ENCODE measurements at places on chromosomes 1 and 21. TPM values are rescaled to one million over a fixed set of nuclear protein-coding genes. Genes with fewer than 3 reads are reported as not detected.
A peak's percentile ranks its signal among the peaks of the same experiment; 100 is the strongest.

SPRR4 gene
- total RNA-seq: not detected

REG4 gene
- total RNA-seq: not detected

LCE2B gene
- total RNA-seq: not detected

SPATA46 gene
- not detected for total RNA-seq

ASPM gene
- 38.6 TPM for total RNA-seq

SMCP gene
- total RNA-seq: not detected

LDLRAD1 gene
- 1.6 TPM for total RNA-seq

TDRD5 gene
- not detected for total RNA-seq

SERINC2 gene
- total RNA-seq: 36.0 TPM

DNA sequence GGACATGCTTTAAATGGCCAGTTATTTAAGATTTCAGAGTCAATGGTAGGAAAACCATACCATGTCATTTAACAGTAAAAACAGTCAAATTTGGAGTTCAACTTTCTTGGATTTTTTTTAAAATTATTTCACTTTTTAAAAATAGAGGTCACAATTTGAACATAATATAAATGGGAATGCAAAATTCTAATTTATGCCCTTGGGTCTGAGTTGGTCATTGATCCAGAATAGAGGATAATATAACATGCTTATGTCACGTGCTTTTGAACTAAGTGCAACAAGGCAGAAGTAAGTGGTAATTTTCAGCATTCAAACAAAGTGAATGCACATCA, 113.1 kb upstream of the SLC35F3 start:
- no peak for DNase-seq

- no peak for DNase-seq
These were observed 57.9 kb downstream of the LACTBL1 start for GRCh38 chr1:22914633-22915217.

DNA sequence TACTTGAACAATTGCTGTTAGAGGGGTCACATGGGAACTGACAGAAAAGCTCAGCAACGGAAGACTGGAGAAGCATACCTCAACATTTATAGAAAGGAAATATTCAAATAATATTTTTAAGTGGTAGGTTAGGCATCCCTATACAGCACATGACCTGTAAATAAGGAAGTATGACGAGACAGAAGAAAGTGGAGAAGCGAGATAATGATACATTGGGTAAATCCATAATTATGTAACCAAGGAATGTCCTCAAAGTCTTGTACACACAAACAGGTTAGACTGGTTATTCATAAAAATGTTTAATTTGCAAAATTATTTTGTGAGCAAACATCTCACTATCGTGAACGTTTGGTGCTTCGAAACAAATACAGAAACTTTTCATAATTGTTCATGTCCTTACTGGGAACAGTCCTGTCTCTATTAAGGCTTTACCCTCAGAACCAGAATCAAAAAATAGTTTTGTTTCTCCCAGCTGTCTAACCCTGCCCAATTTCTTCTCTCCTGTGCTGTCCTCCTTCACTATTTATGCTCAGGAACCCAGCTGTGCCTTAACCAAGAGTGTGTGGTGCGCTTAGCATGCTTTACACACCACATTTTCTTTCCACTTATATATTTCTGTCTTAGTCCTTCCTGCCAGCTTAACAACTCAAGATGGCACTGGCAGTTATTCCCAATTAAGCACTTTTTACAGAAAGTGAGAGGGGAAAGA, 10.2 kb downstream of the KMO start:
- peak; percentile 92 for DNase-seq

- no peak for DNase-seq
These were observed 976 bp downstream of the SSBP3 start for GRCh38 chr1:54404939-54405897.

DNA sequence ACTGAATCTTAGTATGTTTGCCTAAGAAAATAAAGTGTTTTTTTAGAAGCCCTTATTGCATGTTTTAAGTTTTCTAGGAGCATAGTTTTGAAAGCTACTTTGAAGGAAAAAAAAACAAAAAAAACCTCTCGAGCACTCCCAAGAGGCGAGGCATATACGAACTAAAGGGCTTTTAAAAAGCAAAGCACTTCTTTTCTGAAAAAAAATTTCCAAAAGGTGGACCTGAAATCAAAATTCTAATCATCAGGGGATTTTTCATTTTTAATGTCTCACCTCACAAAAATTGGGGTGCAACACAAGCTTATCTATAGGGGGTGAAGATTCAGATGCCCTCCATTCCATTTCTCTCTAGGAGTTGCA, 594 bp downstream of the GLMN start:
- no peak for DNase-seq

DNA sequence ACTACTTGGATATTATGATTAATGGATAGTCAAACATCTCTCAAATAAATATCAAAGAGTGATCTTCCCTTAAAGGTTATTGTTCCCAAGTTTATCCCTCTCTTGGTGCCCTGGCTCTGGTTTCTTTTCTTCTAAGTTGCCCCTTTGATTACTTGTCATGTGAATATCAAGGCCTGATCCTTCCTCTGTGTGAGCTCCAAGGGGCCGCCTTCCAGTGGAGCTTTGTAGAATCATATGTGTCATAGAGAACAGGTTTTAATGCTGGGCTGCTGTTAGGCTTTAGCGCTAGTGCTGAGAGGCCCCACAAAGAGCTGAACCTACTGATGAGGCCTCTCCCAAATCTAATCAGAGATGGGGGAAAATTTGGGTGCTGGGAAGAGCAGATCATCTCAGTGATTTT, 25.5 kb downstream of the UCK2 start:
- no peak for DNase-seq

DNA sequence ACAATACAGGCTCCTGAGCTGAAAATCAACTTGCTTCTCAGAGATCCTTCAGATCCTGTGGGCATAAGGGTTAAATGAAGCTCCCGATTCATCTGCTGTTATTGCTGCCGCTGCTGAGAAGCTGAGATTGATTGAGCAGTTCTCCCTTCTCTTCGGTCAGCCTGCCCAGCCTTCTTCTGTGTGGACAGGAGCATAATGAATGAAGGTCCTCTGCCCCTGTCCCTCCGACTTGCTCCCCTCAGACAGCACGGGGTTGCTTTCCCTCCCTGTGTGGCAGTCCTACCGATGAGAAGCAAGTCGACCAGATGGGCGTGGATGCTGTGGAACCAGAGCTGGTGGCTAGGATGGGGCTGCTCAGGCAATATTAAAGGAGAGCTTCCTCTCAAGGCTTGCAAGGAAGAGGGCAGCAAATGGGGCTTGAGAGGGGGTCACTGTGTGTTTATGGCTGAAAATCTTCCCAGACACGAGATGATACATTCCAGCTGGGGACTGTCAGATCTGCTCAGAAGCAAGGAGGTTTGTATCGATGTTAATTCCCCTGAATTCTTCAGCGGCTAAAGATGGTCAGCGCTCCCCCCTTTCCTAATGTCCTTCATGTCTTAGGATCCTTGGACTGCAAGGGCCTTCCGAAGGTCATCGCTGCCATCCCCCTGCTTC, 63.9 kb upstream of the GOLT1A start:
- no peak for DNase-seq

DNA sequence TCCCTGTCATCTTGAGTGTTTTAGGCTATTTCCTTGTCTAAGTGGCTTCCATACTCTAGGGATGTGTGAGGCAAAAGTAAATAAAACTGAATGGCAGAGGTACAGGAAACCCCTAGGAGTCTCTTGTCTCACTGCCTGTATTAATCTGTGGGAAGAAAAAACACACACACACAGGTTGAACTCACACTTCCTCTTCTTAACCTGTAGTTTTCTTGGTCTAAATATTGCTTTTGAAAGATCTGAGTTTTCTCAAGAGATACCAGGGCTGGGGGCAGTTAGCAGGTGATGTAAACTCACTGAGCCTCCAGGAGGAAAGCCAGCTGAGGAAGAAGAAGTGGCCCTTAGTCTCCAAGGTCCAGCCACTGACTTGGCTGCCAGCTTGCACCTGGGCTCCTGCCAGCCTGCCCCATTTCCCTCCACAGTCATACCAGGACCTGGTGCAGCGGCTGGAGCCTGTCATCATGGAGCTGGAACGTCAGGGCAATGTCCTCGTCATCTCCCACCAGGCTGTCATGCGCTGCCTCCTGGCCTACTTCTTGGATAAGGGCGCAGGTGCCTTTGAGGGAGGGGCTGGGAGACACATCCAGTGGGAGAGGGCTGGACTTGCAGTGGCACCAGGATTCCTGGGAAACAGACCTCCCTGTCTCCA, 16.9 kb downstream of the PFKFB2 start:
- no peak for DNase-seq

DNA sequence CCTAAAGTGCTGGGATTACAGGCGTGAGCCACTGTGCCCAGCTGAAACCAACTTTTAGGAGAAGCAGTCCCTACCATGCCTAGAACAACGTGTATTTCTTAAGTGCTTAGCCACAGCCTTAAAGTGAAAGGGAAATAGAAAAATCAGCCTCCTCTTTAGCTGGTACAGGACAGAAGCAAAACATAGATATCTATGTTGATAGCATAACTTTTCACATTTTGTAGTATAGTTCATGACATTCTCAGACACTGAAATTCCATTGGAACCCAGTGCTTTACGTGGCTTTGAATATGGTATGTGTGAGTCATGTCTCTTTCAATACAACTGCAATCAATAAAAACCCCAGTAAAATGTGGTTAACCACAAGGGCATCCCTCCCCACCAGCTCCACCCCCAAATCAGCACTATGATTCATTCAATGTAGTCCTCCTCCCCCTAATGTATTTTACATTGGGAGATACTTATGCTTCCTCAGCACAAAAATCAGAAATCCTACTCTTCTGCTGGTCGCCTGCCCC, 32.1 kb downstream of the TGFB2 start:
- peak; percentile 96 for DNase-seq

DNA sequence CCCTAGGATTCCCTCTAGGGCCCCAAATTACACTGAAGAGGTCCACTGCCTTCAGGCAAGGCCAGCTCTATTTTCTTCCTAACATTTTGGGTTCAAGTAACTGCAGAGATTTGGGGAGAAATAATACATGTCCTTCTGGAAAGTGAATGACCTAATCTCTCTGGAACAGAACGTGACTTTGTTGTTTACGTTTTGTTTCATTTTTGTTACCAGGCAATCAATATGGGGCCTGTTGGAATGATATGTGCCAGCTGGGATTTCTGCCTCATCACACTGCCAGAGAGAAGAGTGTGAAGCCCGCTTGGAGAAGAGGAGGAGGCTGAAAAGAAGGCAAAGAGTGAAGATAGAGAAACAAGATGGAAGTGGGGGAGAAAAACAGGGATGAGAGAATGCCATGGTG, 116.7 kb downstream of the FASLG start:
- no peak for DNase-seq

- no peak for DNase-seq
These were observed 657.1 kb upstream of the BRINP3 start for GRCh38 chr1:191134796-191135195.

- no peak for DNase-seq
These were observed 85.2 kb upstream of the ADAM30 start for GRCh38 chr1:119981496-119981895.

DNA sequence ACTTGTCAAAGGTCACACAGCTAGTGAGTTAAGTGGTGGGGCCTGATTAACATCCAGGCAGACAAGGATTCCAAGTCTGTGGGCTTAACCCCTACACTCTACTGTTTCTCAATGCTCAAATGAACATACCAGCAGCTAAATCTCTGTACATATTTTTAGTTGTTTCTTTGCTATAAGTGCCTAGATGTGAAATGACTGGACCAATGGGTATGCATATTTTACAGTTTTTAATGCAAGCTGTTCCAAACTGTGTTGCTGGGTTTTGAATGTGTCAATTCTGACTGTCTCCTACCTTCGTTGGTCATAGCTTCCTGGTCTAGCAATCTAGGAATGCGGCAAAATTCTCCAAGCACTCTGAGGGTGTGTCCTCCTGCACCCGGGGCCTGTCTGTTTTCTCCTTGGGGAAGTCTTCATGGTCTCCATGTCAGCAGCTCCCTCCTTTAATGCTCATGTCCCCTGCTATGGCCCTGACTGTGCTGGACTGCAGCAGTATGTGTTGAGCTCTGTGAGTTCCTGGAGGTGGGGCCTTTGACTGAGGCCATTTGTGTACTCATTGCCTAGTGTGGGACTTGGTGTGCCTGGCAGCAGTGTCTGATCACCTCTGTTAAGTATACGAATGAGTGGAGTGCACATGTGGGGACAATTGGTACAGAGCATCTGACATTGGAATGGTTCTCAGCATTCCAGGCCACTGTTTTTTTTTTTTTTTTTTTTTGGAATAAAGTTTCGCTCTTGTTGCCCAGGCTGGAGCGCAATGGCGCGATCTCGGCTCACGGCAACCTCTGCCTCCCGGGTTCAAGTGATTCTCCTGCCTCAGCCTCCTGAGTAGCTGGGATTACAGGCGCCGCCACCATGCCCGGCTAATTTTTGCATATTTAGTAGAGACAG, 72.9 kb upstream of the SLC2A1 start:
- DNase-seq: no peak

DNA sequence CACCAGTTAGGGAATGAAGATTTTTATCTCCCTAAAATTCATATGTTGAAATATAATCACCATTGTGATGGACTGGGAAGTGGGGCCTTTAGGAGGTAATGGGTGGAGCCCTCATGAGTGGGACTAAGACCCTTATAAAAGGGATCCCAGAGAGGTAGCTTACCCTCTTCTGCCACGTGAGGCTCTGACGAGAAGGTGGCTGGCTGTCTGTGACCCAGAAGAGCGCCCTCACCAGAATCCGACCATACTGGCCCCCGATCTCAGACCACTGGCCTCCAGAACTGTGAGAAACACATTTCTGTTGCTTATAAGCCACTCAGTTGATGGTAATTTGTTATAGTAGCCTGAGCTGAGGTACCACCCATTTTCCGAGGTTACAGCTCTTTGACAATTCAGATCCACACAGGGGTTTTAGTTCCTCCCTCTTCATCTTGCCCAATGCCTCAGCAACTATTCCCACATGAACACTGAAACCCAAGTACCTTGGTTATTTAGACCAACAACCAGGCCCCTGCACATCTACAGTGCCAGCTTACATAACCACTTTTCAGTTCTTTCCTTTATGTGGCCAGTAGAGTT, 27.6 kb upstream of the HUNK start:
- no peak for DNase-seq

- no peak for DNase-seq
These were observed 347.9 kb upstream of the ADGRL2 start for GRCh38 chr1:81452693-81453366.

GRCh38 chr1:18725231-18725895, 94.7 kb downstream of the PAX7 start:
- DNase-seq: no peak
